AG04450 (cell line): ENCODE measurements at places on chromosomes 12 and 14.

DNA sequence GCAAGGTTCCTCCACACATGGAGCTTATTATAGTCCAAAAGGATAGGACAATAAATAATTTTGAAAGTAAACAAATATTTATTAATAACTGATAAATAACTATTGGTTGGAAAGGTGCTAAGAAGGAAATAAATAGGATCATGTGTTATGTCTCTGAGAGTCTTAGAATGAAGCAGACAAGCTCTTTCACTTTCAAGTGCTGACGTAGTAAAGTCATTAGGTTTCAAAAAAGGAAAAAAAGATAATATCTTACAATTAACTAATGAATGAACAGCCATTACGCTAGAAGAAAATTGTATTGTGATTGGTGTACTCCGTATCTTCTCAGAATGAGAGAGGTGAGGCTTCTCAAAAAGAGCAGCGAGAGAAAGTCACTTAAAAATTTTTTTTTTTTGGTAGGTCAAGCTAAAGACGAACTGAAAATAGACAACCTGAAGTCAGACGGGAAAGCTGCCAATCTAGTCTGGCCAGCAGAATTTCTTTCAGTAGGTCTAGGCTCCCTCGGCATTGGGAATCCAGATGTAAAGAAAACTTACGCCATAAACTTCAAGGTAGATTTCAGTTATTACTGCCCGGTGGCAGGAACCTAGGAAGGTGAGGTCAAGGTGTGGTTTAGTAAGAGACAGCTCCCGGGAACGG, 583 bp upstream of the LEMD3 start:
- no peak for DNase-seq

- no peak for DNase-seq
Measured at GRCh38 chr14:104266631-104267575, 128.5 kb downstream of the KIF26A start.

- no peak for DNase-seq
Measured at GRCh38 chr14:65424531-65424930, 12.0 kb downstream of the FUT8 start.

DNA sequence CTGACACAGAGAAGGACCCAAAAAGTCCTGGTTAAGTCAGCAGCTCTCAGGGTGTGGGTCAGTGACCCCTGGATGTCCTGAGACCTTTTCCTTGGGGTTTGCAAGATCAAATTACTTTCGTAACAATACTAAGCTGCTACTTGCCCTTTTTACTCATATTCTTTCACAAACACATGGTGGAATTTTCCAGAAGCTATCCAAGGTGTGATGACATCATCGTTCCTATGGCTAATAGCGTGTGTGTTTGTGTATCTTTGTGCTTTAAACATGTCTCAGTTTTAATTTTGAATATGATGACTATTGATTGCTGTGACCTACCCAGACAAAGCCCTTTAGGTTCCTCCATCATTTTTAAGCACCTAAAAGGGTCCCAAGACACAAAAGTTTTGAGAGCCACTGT, 176.2 kb downstream of the PHETA1 start:
- DNase-seq = no peak

GRCh38 chr12:27015730-27016076, 1.5 kb upstream of the TM7SF3 start:
- no peak for DNase-seq

- DNase-seq = no peak
Measured at GRCh38 chr14:99484106-99484505, 2.9 kb downstream of the CCNK start.

DNA sequence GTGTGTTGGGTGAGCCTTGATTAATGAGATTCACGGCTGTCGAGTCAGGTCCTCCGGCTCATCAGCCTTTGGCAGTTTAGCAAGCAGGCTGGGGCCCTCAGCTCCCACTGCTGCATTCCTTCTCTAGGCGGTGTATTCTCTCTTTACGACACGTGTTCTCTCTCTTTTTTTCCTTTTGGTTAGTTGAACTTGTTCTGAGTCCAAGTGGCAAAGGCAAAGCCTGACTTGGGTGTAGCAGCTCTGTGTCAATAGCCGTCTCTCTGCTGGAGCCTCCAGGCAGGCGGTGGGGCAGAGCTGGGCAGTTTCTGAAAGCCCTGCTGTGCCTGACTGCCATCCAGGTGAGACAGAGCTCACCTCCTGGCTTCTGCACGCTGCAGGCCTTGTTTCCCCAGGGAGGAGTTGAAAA, 46.6 kb downstream of the SUSD6 start:
- DNase-seq = no peak

GRCh38 chr12:67968725-67969124, 20.5 kb upstream of the IFNG-AS1 start:
- no peak for DNase-seq

DNA sequence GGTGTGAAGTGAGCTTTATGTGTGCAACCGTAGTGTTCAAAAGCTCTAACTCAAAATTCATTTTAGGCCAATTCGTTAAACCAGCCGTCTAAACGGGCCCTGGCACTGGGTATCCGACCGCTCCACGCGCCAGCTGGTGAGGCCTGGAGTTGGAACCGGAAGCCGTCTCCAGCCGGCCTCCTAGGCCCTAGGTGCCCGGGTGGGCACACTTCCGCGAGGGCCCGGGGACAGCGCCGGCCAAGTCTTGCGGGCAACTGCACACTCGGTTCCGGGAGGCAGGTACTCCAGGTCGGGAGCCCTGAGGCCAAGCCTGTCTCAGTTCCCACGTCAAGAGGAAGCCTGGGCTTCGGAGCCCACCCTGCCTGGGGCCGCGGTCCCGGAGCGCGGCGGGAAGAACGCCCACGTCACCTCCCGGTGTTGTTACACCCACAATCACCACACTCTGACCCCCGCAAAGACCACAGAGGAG, 16.2 kb downstream of the OTX2 start:
- DNase-seq = no peak

DNA sequence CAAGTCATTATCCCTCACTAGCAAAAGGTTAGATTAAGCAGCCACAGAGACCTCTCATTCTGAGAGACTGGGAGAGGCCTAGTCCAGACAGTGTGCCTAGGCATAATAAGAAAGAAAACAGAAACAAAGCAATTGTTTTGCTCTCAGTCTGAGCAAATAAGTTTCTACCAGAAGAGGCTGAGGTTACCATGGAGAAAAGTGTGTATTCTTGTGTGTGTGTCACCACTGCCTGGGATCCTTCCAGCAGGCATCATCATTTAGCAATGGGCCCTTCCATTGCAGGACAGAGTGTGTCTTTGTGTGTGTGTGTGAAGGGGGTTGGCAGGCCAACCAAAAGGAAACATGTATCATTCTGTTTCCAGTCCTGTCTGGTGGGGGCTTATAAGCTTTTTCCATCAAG, 3.7 kb downstream of the EFS start:
- DNase-seq = no peak

DNA sequence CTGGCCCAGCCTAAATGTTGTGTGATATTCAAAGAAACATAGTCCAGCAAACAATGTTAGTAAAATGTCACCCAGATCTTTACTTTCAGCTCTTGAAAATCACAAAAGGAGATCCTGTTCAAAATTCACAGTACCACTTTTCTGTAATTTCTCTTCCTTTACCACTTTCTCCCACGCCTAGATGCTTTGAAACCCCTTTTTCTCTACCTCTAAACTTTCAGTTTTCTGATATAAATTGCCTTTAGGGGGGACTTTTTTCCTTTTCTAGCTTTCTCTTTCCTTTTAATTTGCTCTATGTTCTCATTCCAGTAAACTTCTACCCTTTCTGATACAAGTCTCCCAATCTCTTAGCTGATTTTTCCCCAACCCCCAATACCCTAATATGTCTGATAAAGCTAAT, 101.8 kb downstream of the LMO3 start:
- DNase-seq = no peak

DNA sequence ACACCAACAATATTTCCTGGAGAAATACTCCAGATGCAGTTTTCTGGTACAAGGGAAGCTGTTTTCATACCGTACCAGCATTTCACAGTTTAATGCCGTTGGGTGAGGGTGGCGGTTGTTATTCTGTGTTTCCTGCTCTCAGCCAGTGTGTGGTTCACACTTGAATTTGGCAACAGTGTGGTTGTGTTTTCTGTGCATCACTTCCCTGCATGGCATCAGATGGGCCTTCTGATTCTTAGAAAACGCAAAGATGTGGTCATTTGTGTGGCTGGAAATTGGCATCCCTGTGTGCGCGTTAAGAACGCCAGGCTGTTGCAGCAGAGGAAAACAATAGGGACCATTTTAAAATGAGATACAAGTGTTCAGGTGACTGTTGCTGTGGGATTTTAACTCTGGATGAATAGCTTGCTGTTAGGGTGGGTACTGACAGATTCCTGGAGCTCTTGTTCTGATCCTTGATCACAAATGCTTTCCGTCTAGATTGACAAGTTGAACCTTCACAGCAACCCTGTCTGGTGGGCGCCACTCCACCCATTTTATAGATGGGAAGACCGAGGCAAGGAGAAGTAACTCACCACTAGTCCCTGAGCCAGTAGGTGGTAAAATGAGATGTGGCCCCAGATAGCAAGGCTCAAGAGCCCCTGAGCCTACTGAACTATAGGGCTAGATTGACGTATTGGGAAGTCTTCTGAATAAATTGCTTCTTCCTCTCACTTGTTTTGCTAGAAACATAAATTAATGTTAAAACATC, 231.2 kb downstream of the CHST11 start:
- no peak for DNase-seq

DNA sequence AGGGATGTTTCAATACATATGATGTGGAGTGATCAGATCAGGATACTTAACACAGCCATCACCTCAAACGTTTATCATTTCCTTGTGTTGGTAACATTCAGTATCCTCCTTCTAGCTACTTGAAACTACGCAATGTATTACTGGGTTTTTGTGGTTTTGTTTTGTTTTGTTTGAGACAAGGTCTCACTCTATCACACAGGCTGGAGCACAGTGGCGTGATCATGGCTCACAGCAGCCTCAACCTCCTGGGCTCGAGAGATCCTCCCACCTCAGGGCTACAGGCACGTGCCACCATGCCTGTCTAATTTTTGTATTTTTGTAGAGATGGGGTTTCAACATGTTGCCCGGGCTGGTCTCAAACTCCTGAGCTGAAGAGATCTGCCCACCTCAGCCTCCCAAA, 70.2 kb upstream of the BCL11B start:
- no peak for DNase-seq

DNA sequence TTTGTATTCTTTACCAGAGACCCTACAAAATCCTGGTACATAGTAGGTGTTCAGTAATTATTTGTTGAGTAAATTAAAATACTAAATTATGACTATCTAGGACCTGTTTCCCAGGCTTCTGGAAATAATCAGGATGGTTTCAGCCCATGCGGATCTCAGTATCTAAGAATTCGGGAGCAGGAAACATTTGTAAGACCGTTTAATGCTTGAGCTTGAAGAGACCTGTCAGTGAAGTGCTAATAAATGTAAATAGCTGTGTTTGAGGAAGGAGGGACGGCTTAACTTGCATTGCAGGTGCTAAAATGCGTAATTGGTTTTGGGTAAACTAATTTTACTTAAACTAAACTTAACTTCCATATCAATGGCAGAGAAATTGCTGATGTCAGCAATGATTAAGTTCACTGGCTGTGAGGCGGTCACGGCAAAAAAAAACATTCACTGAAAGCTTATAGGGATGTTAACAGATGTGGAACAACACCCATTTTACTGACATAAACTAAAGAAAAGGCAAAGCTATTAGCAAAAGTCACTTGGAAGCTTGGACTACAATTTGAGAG, 28.6 kb upstream of the AEBP2 start:
- DNase-seq = no peak
